GM13977 (cell line): ENCODE measurements at places on chromosomes 6 and 20.

- no peak for DNase-seq
Measured at GRCh38 chr6:113750151-113750855, 106.8 kb upstream of the MARCKS start.

- peak; percentile 82 for DNase-seq
Measured at GRCh38 chr6:41463062-41463930, 82.9 kb upstream of the FOXP4 start.

- no peak for DNase-seq
Measured at GRCh38 chr6:145428706-145429105, 306.6 kb downstream of the EPM2A start.

GRCh38 chr6:137799950-137800568, 67.0 kb upstream of the TNFAIP3 start:
- peak; percentile 47 for DNase-seq

GRCh38 chr6:87724983-87725811, 23.2 kb upstream of the AKIRIN2 start:
- peak; percentile 58 for DNase-seq

GRCh38 chr20:16262594-16262993, 310.7 kb downstream of the KIF16B start:
- DNase-seq = no peak

DNA sequence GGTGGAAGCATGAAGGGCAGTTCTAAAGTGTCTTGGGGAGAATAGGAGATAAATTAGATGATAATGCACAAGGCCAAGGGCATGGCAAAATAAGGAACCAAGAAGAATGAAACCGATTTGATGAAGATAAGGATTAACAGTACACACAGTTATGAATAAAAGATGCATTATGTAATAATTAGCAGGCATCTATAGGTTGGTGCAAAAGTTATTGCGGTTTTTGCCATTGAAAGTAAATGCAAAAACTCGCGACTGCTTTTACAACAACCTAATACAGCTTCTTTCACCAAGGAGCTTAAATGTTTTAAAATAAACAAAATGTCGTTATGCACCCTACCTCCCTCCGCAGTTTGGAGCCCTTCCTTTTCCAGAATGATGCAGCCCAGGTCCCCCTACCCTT, 29.0 kb downstream of the MAS1 start:
- no peak for DNase-seq

DNA sequence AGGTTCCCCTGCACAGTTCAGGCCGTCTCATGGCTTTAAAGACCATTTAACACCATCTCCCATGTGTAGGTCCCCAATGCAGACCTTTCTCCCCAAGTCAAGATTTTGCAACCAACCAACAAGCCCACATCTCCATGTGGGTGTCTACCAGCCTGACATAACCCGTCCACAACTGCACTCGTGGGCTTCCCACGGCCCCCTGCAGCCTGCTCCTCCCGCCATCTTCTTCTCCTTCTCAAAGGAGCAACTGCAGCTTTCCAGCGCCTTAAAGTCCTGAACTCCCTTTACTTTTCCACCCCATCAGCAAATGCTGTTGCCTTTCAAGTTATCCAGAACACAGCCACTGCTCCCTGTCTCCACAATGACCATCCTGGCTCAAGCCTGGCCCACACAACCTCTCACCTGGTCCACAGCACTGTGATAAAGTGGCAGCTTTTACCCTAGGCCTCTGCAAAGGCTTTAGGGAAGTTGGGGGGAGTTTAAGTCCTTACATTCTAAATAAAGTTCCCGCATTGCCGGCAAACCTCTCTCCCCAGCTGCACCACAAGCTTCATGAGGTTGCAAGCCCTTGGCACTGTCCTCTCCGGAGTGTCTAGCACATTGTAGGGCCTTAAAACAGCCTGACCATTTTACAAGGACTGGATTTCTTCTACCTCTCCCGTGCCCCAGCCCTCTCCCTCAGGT, 140.5 kb downstream of the PREX1 start:
- no peak for DNase-seq

- DNase-seq = no peak
Measured at GRCh38 chr6:142637624-142638351, 307.2 kb downstream of the HIVEP2 start.

DNA sequence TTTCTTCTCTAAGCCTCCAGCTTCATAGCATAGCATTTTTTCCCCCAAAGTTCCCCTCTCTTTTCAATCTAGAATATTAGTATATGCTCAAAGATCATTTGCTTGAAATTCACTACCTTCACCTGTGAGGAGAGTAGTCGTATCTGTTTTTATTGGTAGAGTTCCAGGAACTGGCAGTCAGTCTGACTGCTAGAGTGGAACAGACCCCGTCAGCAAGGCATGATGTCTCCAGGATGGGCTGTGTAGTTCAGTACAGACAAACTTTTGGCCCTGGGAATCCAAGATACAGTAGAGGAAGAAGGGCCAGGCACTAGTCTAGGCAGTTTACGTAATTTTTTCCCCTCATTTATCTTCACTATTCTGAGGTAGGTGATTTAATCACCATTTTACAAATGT, 29.1 kb downstream of the RALY start:
- no peak for DNase-seq

GRCh38 chr6:24963339-24963738, 27.6 kb upstream of the RIPOR2 start:
- no peak for DNase-seq

DNA sequence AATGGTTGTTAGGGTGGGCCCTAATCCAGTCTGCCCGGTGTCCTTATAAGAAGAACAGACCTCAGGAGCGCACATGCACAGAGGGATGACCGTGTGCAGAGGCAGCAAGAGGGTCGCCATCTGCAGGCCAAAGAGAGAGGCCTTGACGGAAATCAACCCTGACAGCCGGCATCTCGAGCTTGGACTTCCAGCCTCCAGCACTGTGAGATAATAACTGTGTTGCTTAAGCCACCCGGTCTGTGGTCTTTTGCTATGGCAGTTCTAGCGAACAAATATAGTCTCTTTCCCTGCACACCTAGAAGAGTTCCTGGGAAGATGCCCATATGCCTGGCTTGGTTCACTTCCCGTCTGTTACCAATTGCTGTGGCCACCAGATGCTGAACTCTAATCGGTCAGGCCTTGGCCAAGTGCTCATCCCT, 35.3 kb upstream of the PTGIS start:
- DNase-seq = no peak

DNA sequence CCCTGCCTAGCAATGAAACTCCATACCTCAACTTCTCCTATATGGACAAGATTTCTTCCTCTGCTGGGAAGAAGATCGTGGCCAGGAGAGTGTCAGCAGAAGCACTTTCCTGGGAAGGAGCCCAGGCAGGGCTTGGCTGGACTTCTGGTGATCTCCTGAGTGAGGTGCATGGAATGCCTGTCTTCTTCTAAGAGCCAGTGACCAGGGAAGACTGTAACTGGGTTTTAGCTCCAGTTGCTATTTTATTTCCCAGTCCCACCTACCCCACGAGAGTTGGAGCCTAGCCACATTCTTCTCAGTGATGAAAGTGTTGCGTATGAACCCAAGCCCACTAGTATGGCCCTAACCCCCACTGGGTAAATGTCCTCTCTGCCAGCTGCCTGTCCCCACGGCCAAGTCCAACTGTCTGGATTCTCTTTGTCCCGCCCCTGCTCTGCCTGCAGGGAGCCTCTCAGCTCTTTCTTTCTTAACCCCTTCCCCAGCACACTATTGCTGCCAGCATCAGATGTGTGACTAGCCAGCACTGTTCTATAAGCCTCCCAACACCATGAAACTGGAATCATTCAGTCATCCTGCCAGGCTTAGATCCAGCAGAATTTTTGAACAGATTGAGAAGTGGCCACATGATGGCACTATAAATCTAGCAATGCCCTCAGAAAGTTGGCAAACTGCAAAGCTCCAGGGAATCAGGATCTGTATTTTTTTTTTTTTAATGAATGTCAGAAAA, 69.8 kb upstream of the FAM184A start:
- peak; percentile 34 for DNase-seq

- no peak for DNase-seq
Measured at GRCh38 chr6:28090917-28091586, 10.7 kb downstream of the ZNF165 start.

GRCh38 chr6:37155394-37156312, 14.3 kb upstream of the PIM1 start:
- DNase-seq = peak; percentile 78

GRCh38 chr6:167973148-167973885, 24.2 kb upstream of the KIF25 start:
- DNase-seq = no peak

DNA sequence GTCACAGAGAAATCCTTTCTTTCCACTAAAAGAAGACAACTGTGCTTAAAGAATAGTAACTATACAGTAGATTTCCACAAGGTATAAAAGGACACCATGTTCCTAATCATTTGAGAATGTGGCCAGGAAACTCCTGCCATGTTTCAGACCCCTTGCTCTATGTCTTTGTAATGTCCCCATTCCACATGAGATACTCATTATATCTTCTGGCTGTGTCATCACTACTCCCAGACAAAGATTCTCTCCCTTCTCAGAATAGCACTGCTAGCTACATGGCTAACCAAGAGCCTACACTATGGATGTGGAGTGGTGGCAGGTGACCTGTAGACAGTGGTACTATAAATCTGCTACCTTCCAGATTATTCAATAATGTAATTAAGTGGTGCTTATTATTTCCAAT, 218.1 kb upstream of the MCHR2 start:
- no peak for DNase-seq
